Right lung (tissue), 10 donors: ENCODE measurements at places on chromosomes 13 and 19. TPM values are rescaled to one million over a fixed set of nuclear protein-coding genes. Genes with fewer than 3 reads are reported as not detected.
A peak's percentile ranks its signal among the peaks of the same experiment; 100 is the strongest.

DNA sequence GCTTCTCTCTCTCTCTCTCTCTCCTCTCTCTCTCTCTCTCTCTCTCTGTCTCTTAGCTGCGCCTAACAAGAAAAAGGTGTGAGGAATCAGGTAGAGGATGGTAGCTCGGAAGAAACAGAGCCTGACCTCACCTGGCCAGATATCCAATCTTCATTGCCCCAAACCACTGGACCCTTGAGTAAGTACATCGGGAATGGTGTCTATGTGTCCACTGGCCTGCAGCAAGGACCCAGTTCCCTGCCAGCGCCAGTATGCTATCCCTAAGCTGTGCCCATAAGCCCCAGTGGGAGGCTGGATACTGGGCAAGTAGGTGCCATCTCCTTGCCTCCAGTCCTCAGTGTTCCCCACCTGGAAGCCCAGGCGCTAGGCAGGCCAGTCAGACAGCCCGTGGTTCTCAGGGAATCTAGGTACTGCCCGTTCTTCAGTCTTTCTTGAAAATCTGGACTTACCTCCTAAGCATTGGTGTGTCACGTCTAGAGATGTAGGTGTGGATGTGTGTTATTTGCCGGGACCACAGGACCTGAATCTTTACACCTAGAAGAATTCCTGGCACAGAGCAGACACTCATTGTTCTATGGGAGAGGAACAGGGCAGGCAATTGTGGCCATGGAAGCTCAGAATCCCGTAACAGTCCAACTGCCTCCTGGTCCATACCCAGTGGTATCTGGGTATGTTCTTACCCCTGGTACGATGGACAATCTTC, 7.3 kb downstream of the URAD start:
- no peak for DNase-seq

GRCh38 chr19:40305403-40305802, 20.3 kb upstream of the AKT2 start:
- DNase-seq: peak; percentile 66

DNA sequence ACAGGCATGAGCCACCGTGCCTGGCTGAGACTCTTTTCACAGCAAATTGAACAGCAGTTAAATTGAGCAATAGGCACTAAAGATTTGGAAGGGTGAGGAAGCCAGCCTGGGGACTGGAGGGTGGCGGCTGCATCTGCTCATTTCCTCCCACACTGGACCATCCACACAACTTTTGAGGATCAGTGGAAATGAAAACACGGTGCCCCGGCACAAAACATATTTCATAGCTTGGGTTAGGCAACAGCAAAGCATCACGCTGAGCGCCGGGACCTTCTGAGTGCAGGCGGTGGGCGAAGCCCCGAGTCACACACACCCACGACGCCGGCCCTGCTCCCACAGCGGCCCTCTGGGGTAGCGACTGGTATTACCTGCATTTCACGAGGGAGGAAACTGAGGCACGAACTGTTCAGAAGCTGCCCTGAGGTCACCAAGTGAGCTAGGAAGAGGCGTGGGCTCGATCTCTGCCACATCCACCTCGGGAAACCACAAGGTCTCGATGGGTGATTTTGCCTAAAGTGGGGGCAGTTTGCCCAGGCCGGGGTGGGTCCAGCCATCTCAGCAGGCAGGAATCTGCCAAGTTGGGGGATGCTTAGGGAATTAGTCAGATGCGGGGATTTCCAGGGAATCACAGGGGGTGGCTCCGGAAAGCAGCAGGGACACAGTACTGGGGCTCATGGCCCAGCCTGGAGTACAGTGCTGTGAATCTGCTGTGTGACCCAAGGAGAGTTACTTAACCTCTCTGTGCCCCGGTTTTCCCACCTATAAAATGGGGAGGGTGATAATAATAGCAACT, 3.5 kb upstream of the SBNO2 start:
- no peak for DNase-seq

- no peak for DNase-seq
Measured at GRCh38 chr13:36815062-36815461, 4.0 kb upstream of the RFXAP start.

- no peak for DNase-seq
Measured at GRCh38 chr19:29088761-29089160, 124.2 kb downstream of the UQCRFS1 start.

GRCh38 chr19:45428384-45429231, 4.9 kb upstream of the ERCC1 start:
- DNase-seq: no peak

GRCh38 chr13:98598043-98598442, 21.1 kb upstream of the STK24 start:
- DNase-seq: no peak

DNA sequence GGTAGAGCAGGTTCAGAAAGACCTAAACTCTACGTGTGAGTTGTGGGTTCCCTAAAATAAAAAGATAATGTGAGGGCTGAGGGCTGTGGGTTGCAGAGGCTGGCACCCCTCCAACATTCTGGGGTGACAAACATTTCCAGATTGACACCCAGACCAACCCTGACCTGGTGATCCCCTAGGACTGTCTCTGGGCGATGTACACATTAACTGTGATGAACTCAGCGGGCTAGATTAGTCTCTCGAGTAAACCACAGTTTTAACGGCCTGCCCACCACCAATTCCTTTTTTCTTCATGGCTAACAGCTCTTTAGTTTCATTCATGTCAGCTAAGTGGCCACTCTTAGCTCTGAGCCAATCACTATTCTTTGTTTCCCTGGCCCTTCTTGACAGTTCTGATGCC, 24.8 kb downstream of the SIAH3 start:
- no peak for DNase-seq

- DNase-seq: no peak
Measured at GRCh38 chr13:43377149-43377548, 353.8 kb downstream of the DNAJC15 start.

- DNase-seq: peak; percentile 83
Measured at GRCh38 chr13:24233351-24233901, 72.9 kb downstream of the SPATA13 start.

DNA sequence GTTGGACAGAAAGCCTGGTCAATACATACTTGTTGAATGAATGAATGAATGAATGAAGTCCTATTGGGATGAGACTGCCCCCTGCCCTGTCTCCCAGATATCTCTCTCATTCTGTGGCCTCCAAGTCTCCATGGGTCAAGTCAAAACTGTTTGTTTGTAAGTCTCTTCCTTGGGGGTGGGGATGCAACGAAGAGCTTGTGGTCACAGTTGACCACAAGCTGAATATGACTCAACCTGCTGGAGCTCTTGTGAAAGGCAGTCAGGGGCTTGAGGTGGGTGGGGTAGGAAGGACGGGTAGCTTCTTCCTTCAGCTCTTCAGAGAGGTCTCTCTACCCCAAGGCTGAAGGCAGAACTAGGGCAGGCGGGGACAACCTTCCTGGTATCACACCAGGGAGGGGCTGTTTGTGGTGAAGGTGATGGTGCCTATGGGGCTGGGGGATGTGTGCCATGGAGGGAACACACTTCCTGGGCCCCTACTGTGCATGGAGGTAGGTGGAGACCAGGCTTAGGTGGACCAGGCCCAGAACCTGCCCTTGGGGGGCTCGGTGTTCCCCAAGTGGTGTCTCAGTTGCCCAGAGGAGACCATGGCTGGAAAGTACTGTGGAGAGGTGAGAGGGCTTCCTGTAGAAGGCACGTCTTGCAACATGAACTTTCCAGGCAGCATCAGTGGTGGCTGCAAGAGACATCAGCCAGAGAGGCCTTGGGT, 8.0 kb downstream of the MYO1F start:
- no peak for DNase-seq

- DNase-seq: no peak
Measured at GRCh38 chr13:95217920-95218830, 83.1 kb downstream of the ABCC4 start.

- DNase-seq: no peak
Measured at GRCh38 chr13:113960276-113960948, 13.5 kb downstream of the C13orf46 start.

DNA sequence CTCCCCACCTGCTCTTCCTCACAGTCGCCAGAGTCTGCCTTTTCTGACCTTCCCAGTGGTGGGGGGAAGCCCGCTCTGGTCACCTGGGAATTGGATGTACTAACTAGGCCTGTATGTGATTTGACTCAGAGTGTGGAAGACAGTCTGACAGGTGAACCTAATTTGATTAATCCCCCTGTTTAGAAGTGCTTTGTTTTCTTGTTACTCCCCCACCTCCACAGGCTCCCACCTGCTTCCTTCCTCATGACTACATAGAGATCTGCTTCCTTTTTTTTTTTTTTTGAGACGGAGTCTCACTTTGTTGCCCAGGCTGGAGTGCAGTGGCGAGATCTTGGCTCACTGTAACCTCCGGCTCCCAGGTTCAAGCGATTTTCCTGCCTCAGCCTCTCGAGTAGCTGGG, 44.0 kb downstream of the COG3 start:
- no peak for DNase-seq

- DNase-seq: no peak
Measured at GRCh38 chr13:33787051-33787591, 30.8 kb upstream of the RFC3 start.

DNA sequence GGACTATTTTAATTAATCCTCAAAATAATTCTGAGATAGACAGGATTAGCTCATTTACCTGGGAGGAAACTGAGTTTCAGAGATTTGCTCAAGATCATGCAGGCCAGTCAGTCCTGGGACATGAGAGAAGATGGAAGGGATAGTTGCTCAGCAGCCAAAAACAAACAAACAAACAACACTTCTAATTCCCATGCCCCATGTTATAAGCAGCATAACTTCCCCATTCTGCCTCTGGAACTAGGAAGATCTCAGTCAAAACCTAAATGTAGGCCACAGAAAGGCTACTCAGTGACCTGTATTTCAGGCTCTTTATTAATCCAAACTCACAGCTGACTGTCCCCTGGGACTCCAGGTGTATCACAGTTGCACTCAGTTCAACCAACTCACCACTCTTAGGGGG, 489.2 kb upstream of the NBEA start:
- no peak for DNase-seq

Gene DACH1
- 47.1 TPM for polyA plus RNA-seq

Gene ZNF560
- polyA plus RNA-seq: 0.21 TPM

Gene PRR36
- 7.7 TPM for polyA plus RNA-seq

Gene CPB2
- 0.06 TPM for polyA plus RNA-seq

Gene SMIM44
- polyA plus RNA-seq: not detected

Gene ZNF606
- 32.6 TPM for polyA plus RNA-seq

Gene ZNF709
- 8.1 TPM for polyA plus RNA-seq

Gene CEACAM1
- 5.8 TPM for polyA plus RNA-seq

Gene IGFLR1
- 7.1 TPM for polyA plus RNA-seq

Gene ACP7
- 0.08 TPM for polyA plus RNA-seq

Gene PEAK3
- 0.18 TPM for polyA plus RNA-seq

Gene ZNF506
- polyA plus RNA-seq: 39.0 TPM
